ENCODE measurements at places on chromosomes 3 and 15.

- no peak for DNase-seq
Observed at GRCh38 chr3:37129871-37130270, 44.5 kb downstream of the LRRFIP2 start.

- DNase-seq = no peak
Observed at GRCh38 chr15:66730168-66731021, 28.4 kb downstream of the SMAD6 start.

DNA sequence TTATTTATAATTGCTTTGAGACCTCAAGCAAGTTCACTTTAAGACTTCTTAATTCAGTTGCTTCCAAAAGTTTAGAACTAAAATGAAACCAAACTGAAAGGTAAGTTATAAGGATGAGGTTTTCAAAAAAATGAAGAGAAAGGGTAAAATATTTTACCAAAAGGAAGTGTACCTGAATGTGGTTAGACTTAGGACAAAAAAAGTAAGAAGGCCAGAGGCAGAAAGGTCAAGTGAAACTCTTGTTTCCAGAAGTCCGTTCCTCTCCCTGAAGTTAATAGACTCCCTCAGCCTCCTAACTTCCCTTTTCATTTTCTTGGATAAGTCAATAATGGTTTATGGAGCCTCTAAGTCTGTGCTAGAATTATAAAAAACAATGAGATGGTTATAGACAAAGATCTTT lies 16.6 kb downstream of the BTLA start:
- DNase-seq = no peak

DNA sequence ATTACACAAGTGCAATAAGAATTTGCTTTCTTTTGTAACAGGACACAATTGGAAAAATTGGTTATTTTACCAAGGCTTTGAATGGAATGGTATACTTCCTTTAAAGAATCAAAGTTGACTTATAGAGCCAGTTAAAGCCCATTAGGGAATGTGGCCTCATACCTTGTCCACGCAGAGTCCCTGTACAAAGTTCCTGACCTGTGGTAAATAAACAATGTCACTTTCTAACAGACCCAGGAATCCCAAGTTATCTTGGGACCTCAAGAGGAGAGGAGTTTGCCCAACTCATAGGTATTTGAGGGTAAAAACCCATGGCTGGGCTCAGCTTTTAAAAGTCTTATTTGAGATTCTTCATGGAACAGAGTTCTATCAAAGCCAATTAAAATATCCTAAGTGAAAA lies 12.0 kb upstream of the NUP210 start:
- no peak for DNase-seq

DNA sequence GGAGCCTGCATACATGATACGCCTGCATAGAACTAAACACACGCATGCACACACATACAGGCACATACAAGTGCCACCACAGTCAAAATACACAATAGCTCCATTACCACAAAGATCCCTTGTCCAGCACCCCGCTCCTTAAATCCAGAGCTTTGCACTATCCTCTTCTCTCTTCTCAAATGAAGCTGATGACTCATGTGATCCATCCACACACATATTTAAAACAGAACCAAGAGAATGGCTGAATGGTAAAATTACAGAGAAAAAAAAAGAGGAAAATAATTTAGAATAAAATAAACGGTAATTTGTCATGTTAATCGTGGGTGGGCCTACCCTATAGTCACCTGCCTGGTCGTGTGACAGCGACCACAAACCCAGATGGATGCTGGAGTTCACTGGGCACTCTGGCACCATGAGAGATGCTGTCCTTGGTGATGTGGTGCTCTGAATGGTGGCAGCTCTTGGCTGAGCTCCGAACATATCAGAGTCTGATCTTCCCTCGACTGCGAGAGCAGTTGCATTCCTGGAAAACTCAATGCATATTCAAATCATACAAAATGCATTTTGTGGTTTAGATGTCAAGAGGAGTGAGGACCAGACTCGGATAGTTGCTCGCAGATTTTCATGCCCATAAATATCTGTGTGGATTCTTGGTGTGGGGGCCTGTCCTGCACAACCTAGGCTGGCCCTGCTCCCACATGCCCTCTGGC lies 8.9 kb downstream of the IQSEC1 start:
- no peak for DNase-seq

- no peak for DNase-seq
Observed at GRCh38 chr15:72796515-72797337, 13.2 kb upstream of the ADPGK start.

DNA sequence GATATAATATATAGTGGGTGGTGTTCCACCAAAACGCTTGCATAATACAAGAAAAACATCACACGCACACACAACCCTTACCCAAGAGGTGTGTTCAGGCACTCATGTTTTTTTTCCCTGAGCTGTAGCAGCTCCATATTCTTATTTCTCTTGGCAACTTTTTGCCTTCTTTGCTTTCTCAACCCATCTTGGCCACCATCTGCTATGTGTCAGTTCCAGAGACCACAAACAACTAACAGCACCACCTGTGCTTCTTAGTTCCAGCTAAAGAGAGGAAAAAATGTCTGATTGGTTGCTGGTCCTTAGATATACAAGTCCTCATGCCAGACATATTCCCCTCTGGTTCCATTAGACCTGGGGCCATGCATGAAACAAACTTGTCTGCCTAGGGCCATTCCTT lies 11.9 kb downstream of the ACTC1 start:
- no peak for DNase-seq

- no peak for DNase-seq
Observed at GRCh38 chr3:187673012-187673411, 2.8 kb upstream of the SST start.

DNA sequence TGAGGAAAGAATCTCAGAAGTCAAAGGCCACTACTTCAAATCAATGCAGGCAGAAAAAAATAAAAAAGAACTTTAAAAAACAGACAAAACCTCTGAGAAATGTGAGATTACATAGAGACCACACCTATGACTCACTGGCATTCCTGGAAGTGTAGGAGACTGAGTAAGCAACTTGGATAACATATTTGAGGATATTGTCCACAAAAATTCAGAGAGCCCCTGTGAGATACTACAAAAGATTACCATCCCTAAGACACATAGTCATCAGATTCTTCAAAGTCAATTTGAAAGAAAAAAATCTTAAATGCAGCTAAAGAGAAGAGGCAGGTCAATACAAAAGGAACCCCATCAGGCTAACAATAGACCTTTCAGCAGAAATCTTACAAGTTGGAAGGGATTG lies 887.3 kb downstream of the NTRK3 start:
- no peak for DNase-seq

GRCh38 chr15:71596672-71597071 lies 213.7 kb upstream of the NR2E3 start:
- DNase-seq = no peak

DNA sequence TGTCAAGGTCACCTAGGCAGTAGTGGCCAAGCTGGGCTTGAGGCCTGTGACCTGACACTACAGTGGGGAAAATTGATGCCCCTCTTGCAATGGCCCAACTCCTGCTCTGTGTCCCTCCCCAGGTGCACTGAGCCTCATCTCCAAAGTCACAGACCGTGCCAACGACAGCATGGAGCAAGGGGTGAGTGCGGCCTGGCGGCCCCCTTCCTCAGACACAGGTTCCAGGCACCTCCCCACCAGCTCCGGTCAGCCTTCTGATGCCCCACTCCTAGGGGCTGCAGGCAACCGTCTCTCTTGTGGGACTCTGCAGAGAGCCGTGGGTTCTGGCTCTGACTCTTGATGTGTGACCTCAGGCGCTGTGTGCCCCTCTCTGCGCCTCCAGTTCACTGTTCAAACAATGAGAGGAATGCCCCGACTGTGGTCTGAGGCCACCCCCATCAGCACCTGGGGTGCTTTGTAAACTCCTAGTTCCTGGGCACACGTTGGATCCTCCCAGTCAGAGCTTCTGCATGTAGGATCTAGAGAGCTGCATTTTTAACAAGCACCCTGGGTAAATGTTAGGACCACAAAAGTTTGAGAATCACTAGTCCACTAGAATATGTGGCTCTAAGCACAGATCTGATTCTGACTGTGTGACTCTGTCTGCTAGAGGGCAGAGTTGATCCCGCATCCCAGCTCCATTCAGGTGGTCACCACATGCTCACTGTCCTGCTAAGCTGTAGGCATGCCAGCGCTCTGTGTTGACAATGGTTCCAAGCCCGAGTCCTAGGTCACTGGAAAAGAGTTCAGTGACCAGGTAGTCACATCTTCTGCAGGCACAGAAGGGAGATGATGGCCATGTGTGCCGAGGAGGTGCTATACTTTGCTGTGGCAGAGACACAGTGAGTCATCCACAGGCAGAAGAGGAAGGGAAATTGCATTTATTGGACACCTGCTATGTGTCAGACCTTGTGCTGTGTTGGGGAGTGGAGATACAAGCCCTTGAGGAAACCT lies 46.2 kb upstream of the NR2C2 start:
- DNase-seq = no peak

DNA sequence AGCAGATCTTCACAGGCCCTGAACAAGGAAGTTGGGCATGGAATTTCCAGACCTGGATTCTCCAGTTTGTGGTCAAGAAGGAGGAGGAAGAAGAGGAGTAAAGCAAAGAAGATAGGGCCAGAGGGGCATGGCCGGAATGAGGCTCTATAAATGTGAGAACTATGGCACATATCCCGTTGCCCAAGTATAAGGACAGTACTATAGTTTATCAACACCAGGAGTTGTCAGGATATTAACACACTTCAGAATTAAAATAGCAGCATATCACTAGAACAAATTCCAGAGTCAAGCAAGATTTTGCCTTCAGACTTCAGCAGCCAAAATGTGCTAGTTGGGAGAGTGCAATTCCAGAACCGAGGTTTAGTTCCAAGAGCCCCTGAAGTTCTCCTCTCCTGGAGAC lies 38.4 kb upstream of the PHLDB2 start:
- no peak for DNase-seq

- no peak for DNase-seq
Observed at GRCh38 chr3:148932972-148933371, 58.4 kb upstream of the GYG1 start.

- no peak for DNase-seq
Observed at GRCh38 chr3:24166515-24166914, 221.4 kb downstream of the NR1D2 start.
